ENCODE measurements at places on chromosomes 16 and 17.

DNA sequence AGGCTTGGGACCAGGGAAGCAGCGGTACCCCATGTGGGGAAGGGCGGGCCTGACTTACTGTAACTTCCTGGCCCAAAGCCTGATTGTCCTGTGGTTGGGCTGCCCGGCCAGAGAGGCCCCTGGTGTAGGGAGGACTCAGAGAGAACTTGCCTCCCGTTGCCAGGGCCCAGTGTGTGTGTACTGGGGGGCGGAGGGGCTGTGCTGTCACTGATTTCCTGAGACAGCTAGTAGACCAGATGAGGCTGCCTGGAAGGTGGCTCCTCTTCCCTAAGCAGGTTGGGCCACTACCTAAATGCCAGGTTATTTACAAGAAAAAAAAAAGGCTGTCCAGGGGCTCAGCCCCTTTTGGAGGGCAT is 16.7 kb downstream of the SOCS3 start:
- no peak for DNase-seq

- no peak for DNase-seq
Observed at GRCh38 chr16:50498431-50499155, 49.6 kb upstream of the NKD1 start.

- DNase-seq: no peak
Observed at GRCh38 chr17:27564463-27564862, 66.5 kb upstream of the LGALS9 start.

DNA sequence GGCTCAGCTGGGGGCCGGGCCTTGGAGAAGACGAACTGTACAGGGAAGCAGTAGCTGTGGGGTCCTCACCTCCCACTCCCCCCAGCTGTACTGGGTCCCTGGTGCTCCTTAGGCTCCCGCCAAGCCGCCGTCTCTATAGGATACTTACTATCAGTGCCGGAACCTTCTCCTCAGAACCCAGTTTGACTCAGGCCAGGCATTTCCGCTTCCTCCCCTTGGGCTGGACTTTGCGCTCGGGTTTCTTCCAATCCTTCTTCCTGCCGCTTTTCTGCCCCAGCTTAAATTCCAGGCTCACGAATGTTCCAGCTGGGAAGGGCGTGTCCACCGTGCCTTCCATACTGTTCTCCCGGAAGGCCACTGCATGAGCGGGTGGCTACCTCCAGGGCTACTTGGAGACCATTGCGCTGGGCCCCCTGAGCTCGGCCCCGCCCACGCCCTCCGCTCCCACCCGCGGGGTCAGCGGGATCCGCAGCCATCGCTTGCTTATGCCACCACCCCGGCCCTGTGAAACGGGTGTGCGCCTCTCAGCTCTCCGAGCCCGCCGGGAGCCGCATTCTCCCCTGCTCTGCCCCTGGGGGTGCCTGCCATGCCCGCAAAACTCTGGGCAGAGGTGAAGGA is 1795.9 kb downstream of the TP53TG3F start:
- no peak for DNase-seq

GRCh38 chr17:50052241-50052796 is 3.6 kb upstream of the ITGA3 start:
- no peak for DNase-seq

DNA sequence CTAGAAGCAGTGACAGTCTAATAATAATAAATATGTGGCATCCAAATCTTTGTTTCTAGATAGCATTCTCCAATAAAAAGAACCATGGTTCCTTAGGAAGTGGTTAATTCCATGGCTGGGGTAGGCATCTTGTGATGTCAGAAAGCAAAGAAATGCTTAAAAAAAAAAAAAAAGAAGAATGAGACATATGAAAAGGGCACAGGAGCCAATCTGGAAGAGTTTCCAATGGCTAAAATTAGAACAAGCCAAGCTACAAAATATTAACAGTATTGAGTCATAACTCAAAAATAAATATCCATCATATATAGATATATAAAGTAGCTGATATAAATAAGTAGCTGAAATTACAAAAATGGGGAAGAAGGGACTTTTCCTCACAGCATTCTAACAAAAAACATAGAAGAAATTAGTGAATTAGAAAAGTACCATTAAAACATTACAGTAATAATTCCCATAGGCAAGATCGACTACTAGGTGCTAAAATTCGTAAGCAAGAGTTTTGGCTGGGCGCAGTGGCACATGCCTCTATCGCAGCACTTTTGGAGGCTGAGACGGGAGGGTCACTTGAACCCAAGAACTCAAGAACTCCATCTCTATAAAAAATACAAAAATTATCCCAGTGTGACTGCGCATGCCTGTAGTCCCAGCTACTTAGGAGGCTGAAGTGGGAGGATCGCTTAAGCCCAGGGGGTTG is 111.3 kb downstream of the TRIM37 start:
- no peak for DNase-seq

GRCh38 chr16:1258906-1259759 is 3.3 kb downstream of the TPSD1 start:
- DNase-seq: no peak

All from anterior cingulate cortex (tissue), 58 donors.